ENCODE measurements at places on chromosomes 11 and 22.
A peak's percentile ranks its signal among the peaks of the same experiment; 100 is the strongest.

- no peak for DNase-seq
Observed at GRCh38 chr11:115476463-115477286, 27.5 kb downstream of the CADM1 start.

- DNase-seq = no peak
Observed at GRCh38 chr11:81570669-81571068, 1163.0 kb downstream of the FAM181B start.

DNA sequence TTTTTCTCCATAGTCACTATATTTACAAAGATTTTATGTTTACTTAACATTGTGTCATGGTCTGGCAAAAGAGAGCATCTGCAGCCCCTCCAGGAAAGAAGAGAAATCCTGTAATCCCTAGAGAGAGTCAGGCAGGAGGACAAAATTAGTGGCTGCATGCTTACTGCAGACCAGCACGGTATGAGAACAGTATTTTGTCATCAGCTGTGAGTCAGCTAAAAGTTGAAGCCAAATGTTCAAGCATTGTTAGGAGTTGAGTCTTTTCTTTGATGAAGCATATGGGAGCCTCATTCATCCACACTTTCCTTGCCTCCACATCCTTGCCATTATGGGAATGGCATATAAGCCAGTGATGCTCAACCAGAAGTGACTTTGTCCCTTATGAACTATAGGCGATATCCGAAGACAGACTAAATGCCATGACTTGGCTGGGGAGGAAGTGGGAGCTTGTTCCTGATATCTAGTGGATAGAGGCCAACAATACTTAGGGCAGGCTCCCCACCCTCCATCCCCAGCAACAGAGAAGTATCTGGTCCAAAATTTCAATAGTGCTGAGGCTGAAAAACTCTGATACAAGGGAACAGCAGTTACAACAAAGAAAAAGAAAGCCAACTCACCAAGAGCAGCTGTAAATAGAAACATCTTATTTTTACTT lies 112.0 kb upstream of the OR5AK2 start:
- DNase-seq = peak; percentile 69

- no peak for DNase-seq
Observed at GRCh38 chr22:20014526-20015186, 2.0 kb downstream of the ARVCF start.

- no peak for DNase-seq
Observed at GRCh38 chr11:97229936-97230335, 840.1 kb downstream of the JRKL start.

GRCh38 chr11:3089236-3090061 lies 32.2 kb upstream of the CARS1 start:
- DNase-seq = no peak

DNA sequence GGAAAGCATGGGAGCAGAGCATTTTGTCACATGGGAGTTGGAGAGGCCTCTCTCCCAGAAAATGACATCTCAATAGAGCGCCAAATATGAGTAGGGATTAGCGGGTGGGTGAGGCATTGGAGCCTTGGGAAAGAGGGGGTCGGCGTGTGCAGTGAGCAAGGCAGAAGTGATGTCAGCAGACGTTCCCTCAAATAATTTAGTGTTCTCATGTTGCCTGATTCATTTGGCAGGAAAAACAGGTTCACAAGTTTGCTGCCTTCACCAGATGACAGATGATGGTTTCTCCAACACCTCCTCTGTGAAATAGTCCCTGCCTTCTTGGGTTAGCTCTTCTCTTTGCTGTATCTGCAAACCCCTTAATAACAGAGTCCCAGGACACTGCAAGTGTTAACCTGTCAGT lies 118.5 kb upstream of the ARHGAP20 start:
- no peak for DNase-seq

- DNase-seq = no peak
Observed at GRCh38 chr11:95501761-95502266, 270.8 kb upstream of the SESN3 start.

DNA sequence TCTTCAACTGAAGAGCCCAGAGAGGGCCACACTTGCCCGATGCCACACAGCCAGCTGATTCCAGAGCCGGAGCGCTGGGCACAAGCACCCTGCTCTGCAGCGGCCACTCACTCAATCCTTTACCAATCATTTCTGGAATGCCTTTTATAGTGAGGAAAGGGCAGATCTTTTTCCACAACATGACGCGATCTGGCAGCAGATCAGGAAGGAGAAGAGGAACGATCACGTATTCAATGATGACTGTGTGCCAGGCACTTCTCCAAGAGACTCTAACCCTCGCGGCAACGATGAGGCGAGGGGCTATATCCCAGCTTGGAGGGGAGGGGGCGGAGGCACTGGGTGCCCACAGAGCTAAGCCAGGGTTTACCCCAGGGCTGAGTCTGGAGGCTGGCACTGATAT lies 56.3 kb upstream of the TCF20 start:
- no peak for DNase-seq

GRCh38 chr22:23101524-23101923 lies 31.2 kb downstream of the GNAZ start:
- no peak for DNase-seq

DNA sequence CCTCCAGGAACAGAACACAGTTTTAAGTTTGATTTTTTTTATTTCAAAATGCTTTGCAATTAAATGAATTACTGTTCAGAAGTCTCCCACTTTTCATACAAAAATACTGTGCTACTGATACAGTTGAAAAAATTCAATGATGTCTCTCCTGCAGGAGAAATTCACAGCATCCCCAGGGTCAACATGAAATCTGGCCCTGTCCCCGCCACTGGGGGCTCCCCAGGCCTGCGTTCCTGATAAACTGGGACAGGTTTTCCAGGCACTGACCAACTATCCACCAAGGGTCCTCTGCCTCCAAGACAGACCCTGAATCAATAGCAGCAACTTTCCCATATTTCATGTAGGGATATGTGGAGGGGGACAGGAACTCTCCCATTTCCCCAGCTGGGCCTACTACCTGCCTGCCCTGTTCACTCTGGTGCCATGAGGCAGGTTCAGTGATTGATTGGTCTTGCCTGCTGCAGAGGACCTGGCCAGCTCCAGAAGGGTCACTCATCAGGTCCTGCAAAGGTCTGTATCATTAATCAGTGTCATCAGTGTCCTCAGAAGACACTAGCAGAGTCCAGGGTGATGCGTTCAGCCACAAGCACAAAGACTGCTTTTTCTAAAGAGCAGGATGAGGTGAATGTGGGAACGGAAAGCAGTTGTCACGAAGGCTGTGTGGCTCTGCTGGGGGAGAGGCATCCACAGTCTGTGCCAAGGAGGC lies 43.4 kb downstream of the PISD start:
- DNase-seq = no peak

DNA sequence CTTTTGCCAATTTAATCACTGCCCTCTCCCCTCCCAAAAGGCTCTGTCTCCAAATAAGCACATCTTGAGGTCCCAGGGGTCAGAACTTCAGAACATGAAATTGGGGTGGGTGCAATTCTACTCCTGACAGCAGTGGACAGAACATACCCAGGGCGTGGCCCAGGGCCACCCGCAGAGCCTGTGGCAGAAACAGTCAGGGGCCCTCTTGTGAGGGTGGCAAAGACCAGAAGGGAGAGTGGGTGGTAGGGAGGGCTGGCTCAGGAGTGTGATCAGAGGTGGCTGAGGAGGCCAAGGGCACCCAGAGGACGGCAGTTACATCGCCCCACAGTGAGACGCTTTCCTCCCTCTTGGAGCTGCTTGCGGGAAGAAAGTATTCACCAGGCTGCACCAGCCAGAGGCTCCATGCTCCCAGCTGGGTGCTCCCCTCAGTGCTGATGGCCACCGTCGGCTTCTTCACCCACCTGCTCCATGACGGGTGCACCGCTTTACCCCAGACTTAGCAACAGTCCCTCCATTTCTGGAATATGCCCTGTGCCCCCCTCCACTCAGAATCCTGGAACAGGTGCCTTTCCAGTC lies 1388.0 kb downstream of the BRD1 start:
- DNase-seq = no peak

- no peak for DNase-seq
Observed at GRCh38 chr11:81870066-81870412, 863.6 kb downstream of the FAM181B start.

DNA sequence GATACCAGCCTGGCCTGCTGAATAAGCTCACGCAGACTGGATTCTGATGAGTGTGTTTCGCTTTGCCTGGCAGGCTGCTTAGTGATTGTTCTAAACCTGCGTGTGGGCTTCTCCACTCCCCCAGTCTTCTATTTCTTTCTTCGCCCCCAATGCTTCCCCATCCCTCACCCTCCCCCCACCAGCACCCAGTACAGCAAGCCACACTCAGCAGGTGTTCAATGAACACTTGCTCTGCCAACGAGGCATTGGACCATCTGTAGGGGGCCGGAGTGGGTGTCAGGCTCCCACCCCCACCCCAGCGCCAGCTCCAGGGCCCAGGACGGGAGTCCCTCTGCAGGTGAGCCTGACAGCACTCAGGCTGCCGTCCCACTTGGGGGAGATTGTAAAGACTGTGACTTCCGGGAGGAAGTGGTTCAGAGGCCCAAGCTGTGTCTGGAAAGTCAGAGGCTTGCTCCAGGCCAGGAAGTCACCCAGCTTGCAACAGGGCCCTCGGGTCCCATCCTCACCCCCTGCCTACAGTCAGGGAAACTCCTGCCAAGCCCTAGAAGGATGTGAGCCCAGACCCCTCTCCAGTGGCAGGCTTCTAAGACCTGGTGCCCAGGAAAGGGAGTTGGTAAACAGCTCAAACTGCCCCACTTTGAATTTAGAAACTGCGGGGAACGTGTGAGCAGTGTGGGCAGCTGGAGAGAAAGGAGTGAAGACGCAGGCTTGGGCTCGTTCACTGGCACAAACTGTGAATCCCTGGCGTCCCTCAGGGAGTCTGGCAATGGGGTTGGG lies 66.3 kb upstream of the PRDM11 start:
- no peak for DNase-seq

Measured in mammary epithelial cell (primary cell).